ENCODE measurements at places on chromosomes 4 and X. TPM values are rescaled to one million over a fixed set of nuclear protein-coding genes. Genes with fewer than 3 reads are reported as not detected.

DNA sequence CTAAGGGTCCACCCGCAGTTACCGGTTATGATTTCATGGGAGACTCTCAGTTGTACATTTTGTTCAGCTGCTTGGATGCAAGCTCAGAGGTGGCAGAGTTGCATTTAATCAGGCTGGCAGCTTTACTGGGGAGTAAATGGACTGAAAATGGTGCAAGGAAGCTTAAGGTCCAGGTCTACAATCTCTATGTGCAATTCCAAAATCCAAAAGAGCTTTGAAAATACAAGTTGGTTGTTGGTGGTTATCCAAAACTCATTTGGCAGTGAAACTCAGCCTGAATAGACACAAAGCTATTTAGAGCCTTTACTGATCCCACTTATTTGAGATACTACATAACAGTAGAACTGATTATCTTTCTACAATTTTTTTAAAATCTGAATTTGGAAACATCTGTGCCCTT, 11.8 kb upstream of the ZFP42 start:
- H3K36me3 ChIP-seq, result no peaks in the 10 kb centered on the region
- H3K4me3 ChIP-seq, result no peak overlapping the region
- no peak for DNase-seq
- H3K27ac ChIP-seq, result no peak overlapping the region
- no peaks in the 10 kb centered on the region for H3K4me1 ChIP-seq

GRCh38 chr4:55255179-55255578, 90.9 kb upstream of the SRD5A3 start:
- peaks cover 71% of the 10 kb centered on the region for H3K4me1 ChIP-seq
- peak overlapping the region; percentile 92 for H3K27ac ChIP-seq
- peak; percentile 72 for DNase-seq
- H3K4me3 ChIP-seq, result no peak overlapping the region
- H3K27me3 ChIP-seq, result no peaks in the 10 kb centered on the region
- H3K36me3 ChIP-seq, result no peaks in the 10 kb centered on the region

- no peaks in the 10 kb centered on the region for H3K27me3 ChIP-seq
- H3K4me3 ChIP-seq, result no peak overlapping the region
- H3K27ac ChIP-seq, result no peak overlapping the region
- H3K4me1 ChIP-seq, result no peaks in the 10 kb centered on the region
These were observed 35.0 kb upstream of the CLCN4 start for GRCh38 chrX:10121787-10122186.

GRCh38 chr4:81898862-81899504, 427.3 kb upstream of the RASGEF1B start:
- H3K36me3 ChIP-seq, result no peaks in the 10 kb centered on the region
- H3K4me1 ChIP-seq, result no peaks in the 10 kb centered on the region
- no peaks in the 10 kb centered on the region for H3K27me3 ChIP-seq
- H3K27ac ChIP-seq, result no peak overlapping the region
- no peak overlapping the region for H3K4me3 ChIP-seq

DNA sequence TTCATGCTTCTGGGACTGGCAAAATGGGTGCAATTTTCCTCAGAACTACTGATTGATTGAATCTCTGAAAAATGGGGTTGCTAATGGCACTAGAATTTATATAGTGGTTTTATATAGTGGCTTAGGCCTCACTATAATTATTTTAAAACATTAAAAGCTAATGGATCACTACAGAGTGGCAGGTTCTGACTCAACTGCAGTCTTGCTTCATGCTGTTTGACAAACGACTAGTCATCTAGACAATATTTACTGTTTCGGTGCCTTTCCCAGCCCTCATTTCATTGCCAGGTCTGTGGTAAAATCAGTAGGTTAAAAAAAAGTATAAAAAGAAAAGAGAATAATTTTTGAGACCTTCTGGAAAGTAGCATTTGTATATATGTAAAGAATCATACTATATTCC, 352.8 kb upstream of the ATOH1 start:
- no peaks in the 10 kb centered on the region for H3K36me3 ChIP-seq
- no peaks in the 10 kb centered on the region for H3K4me1 ChIP-seq
- no peak overlapping the region for H3K27ac ChIP-seq
- H3K27me3 ChIP-seq, result no peaks in the 10 kb centered on the region

The GPR82 gene
- not detected for total RNA-seq

The ENAM gene
- total RNA-seq, result under 0.01 TPM
